T1000 (cell line): ENCODE measurements at places on chromosomes 13 and 19.

- DNase-seq = peak; percentile 1
Observed at GRCh38 chr13:36736119-36736726, 62.4 kb downstream of the SERTM1 start.

DNA sequence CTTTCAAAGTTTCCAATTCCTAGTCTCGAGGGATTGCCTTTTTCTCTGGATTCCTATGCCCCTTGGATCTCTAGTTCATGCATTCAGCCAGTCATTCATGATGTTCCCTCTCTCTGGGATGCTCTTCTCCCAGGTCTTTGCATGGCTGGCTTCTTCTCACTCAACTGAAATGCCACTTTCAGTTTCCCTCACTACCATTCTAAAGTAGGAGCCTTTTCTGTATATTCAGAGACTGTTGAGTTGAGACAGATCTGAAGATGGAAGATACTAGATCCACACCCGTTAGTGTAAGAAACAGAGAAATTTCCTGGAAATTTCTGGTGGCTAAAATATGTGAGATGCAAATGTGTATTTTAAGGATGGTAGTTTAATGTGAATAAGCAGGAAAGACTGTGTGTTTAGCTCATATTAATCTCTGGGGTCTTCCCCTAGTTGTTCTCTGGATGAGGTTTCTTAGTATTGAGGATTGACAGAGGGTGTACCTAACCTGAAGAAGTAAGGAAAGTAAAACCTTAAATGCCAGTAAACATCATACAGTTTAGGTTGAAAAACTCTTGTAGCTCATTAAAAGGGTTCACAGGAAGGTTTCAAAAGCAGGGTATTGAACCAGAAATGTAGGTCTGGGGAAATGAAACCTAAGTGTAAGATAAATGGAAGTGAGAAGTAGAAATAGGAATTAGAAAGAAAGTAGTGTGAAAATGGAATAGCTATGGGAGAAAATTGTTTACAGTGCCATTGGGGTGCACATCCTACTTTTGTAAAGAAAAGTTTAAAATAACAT lies 331.3 kb downstream of the NDFIP2 start:
- no peak for DNase-seq

- no peak for DNase-seq
Observed at GRCh38 chr13:99725644-99726043, 224.4 kb downstream of the TM9SF2 start.

GRCh38 chr19:46495786-46496099 lies at the start of gene PNMA8B:
Gene PNMA8B (minus strand): TSS chr19:46495867. CDS start chr19:46495465, 402 bp downstream.
- DNase-seq = no peak

- no peak for DNase-seq
Observed at GRCh38 chr19:5142725-5143097, 173.8 kb downstream of the KDM4B start.

- DNase-seq = no peak
Observed at GRCh38 chr19:10802479-10802878, 33.5 kb downstream of the TMED1 start.

DNA sequence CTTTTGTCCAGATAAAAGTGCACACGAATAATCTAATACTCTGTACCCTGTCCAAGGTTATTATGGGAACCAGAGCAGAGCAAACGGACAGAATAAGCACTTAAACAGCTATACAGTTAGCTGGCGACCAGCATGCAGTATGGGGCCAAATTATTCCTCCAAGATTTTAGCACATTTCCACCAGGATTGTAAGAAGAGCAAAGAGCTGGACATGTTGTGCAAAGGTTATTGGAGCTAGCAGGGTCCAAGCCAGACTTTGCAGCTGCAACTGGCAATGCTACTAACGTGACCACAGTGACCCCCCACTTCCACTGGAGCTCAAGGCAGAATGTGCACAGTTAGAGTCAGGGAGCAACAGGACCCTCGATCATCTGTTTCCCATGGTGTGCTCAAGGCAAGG lies 89.9 kb downstream of the COL4A1 start:
- no peak for DNase-seq

DNA sequence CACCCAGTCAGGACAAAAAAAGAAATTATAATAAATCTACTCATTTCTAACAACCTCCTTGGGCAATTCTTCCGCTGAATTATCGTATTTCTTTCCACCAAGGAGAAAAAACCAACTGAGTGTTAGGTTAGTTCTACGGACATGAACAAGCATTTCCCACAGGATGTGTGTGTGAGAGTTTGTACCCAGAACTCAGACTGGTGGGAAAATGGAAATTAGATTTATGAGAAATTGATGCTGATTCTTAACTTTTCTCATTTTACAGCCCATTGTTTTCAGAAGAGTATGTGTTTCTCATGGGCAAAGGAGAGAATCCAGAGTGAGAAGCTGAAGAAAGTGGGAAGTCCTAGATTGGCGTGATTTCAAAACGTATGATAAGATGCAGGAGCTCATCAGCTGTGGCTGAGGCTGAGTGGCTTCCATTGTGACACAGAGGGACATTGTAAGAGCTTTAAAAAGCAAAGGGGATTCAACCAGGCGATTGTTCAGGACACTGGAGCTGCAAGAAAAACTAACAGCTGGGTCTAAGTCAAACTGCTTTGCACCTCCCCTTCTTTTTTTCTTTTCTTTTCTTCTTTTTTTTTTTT lies 184.7 kb upstream of the ARGLU1 start:
- no peak for DNase-seq

GRCh38 chr19:38250821-38251563 lies 5.2 kb downstream of the PPP1R14A start:
- DNase-seq = no peak

DNA sequence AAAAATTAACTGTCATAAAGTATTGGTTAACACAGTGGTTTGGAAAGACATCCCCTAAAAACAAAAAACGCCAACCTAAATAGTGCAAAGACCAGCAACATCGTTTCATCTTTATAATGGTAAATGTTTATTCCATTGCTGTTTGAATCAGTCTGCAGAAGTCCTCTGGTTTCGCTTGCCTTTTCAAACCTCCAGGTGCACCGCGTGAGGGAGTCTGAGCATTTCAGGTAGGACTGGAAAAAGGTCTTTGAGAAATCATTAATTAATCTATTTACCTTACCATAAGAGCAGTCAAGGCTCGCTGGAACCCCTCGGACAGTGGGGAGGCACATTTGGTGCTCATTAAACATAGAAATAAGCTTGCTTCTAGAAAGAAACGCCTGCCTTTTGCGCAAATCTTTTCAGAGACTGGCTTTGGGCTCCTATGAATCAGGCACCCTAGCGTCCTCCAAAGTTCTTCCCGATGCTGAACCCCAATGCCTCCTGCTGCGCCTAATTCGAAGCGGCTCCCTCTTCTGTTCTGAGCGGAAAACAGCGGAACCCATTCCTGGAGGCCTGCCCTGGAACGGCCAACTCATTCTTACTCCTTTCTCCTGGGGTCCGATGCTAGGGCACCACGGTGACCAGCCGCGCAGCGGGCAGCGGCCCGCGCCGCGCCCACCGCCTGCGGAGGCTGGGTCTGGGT lies 951 bp upstream of the MTUS2 start:
- no peak for DNase-seq

- DNase-seq = no peak
Observed at GRCh38 chr13:90709319-90709718, 638.2 kb upstream of the MIR17HG start.

- no peak for DNase-seq
Observed at GRCh38 chr13:42603571-42603970, 29.6 kb downstream of the TNFSF11 start.

DNA sequence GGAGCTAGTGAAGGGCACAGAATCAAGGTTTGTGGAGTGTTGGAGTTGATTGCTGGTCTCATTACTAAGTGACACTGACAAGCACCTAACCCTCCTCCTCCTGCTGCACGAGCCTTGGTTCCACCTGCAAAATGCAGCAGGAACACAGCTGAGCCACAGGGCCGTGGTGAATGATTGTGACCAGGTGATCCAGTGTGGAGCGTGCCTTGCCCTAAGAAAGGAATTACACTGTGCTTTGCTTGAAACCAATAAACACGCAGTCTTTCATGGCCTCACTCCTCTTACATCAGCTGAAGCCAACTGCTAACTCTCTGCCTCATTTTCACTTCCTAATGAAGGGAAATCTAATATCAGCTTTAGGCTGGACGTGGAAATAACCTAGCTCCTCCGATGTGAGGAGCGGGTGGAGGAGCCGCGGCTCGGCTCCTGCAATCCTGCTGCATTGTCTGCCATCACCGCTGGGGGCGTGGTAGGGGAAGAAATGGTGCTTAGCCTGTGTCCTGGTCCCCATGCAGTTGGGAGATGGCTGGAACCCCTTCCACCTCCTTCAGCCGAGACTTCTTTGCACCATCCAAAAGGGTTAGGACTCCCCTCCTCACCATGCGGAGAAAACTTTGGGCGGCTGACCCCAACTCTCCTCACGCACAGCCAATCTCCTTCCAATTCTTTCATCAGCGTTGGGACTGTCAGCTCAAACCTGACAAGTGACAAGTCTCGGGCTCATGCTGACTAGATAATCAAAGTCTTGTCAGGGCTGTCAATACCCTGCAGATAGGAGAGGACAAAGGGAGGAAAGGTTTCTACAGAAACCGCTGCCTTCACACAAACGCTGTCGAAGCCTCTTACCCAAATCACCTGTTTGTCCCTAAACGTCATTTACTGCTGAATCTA lies 427.9 kb downstream of the ZNF536 start:
- DNase-seq = no peak

DNA sequence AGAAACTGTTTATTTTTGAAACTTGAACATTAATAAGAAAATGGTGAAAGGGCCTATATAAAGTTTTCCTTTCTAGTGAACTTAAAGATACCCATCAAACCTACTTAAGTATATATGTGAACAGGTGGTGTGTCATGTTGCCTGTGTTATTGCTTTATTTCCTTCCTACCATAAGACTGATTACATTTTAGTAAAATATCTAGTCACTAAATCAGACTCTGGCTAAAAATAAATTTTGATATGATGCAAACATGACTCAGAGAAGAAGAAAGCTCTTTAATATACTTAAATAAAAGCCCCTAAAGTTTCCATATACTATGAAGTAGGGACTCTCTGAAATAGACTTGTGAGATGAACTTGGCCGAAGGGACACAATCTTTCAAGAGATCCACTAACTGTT lies 35.1 kb upstream of the FBXL3 start:
- DNase-seq = no peak

DNA sequence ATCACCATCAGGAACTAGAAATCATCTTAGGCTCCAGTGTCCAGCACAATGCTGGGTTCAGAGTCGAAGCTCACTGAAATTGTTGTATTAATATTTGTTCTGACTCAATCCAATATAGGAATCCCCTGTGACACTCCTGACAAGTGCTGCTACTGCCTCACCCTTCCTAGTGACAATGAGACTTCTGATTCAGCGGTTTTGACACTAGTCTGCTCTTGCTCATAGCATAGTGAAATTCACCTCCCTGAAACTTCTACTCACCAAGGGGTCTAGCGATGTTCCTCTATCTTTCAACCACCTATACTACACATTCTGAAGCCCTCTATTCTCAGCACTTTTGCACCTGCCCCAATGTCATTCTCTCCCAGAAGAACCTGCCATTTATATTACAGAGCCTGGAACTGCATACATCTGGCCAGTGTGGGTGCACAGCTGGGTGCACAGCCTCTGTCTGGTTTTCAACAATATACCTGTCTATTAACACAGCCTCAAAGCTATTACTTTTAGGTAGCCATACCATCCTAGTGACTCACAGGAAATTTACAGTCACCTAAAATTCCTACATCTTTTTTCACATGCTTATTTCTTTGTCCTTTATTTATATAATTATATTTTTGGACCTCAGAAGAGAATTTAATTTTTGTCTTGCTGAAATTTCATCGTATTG lies 88.3 kb downstream of the DOCK9 start:
- no peak for DNase-seq

- DNase-seq = no peak
Observed at GRCh38 chr19:29629836-29630534, 23.9 kb downstream of the POP4 start.

DNA sequence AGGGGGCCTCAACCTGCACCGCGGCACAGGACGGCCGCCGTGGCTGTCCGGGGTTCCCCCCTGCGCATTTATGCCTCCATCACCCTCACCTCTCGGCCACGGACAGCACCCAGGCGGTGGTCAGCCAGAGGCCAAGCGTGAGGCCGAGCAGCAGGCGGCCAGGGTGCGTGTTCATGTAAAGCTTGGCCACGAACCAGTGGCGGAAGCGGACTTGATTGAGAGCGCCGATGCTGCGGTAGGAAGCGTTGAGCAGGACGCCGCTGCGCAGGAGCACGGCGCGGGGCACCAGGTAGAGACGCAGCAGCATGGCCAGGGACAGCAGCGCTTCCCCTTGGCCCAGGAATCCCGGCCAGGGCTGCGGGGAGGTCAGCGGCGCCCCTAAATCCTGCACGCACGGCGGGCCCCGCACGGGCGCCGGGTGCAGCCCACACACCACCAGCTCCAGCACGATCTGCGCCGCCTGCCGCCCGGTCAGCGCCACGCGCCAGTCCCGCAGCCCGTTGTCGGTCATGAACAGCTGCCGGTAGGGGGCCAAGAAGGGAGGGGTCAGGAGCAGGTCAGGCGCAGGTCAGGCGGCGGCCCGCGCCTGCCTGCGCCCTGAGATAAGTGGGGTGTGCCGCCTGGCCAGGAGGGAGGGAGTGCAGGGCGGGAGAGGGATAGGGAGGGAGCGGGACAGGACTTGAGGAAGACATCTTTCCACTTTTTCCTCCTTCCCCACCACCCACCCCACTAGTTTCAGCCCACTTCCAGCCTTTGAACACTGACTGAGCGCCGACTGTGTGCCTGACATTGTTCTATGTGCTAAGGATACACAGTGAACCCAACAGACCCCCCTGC lies 6.5 kb downstream of the KCNN4 start:
- no peak for DNase-seq

DNA sequence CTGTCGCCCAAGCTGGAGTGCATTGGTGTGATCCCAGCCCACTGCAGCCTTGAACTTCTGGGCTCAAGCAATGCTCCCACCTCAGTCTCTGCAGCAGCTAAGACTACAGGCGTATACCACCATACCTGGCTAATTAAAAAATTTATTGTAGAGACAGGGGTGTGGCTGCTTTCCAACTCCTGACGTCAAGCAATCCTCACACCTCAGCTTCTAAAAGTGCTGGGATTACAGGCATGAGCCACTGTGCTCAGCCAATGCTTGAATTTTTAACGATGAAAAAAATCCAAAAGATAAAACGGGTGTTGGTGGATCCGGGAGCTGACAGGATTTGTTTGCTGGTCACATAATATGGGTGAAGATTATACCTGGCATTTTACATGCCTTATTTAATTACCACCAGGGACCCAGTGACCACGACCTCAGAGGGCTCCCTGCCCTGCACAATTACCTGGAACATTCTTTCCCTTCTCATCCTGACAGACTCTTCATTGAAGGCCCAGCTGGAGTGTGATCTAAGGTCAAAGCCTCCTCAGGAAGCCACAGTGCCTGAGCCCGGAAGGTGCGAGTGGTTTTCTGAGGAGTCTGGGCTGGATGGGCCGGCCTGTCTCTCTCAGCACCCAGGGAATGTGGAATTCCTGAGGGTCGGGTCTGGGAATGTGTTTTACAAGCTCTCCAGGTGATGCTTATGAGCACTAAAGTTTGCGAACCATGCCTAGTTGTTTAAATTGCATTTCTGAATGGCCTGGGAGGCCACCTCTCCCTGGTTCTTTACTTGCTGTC lies 193.3 kb downstream of the USP12 start:
- no peak for DNase-seq

DNA sequence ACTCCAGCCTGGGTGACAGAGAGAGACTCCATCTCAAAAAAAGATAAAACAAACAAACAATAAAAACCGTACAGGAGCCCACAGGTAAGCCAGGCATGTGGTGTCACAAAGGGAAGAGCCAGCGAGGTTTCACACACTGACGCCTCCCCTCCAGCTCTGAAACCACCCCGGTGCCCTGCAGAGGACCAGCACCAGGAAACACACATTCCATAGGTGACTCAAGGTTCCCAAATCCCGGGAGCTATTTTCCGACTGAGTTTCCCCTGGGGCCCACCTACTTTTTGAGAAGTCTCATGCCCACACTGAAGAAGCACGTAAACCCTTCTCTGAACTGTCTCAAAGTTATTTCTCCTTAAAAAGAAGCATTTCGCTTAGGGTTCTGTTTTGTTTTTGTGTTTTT lies 40.3 kb downstream of the RHPN2 start:
- no peak for DNase-seq
